ENCODE measurements at places on chromosomes 6 and 20.
A peak's percentile ranks its signal among the peaks of the same experiment; 100 is the strongest.

GRCh38 chr6:39182604-39183003 lies 46.7 kb downstream of the KCNK5 start:
- no peak for DNase-seq

DNA sequence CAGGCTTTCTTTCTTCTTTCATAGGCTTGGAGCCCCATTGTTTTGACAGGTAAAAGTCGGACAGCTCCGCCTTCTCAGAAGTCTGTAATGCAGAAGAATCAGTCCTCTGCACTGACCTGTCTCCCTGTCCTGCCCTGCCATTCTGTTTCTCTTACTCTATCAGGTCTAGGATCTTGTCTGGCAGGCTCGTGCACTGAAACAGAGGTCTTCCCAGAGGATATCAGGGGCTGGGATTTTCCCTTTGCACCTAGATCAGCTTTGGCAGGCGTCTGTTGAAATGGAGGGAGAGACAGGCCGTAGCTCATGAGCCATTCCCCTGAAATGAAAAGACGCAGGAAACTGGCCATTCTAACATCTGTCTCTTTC lies 25.0 kb downstream of the KIF3B start:
- no peak for DNase-seq

DNA sequence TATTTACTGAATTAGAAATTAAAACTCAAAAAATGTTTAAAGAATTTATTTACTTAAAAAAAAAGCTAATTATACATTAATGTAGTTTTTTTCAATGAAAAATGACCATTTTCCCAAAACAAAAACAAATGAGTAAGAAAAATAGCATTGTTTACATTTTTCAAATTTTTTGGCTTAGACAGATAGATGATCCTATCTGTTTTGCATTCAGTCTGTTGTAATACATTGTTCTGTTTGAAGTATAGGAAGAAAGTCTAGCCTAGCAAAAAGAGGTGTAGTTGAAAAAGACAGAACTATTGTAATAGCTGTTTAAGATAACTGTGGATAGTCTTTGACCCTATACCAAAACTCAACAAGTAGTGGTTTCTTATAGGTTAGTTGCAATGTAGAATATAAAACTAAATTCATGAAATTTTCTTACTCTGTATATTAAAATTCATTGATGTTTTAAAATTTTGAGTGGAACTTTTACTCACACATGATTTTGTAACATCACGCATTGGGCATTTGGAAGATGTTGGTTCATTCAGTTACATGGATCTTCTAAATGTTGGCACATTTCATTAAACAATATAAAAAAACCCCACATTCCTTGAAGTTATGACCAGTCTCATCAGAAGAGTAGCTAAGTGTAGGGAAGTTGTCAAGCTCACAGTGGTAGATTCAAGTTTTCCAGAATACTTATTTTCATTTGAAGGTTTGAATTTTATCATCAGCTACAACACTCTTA lies 62.0 kb downstream of the KCNS1 start:
- no peak for DNase-seq

GRCh38 chr20:46144432-46145025 lies 26.4 kb downstream of the CD40 start:
- no peak for DNase-seq

DNA sequence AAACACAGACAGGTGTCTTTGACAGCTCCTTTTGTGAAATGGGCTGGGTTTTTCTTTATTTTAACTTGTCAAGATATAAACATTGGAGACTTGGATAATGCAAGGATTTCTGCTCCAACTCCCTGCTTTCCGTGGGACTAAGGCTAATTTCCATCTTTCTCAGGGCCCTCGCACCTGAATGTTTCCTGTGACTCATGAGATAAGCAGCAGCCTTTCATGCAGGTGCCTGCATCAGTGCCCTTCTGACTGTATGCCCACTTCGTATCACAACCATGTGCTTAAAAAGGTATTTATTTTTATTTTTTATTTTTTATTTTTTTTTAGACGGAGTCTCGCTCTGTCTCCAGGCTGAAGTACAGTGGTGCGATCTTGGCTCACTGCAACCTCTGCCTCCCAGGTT lies 736.1 kb downstream of the DOK5 start:
- no peak for DNase-seq

DNA sequence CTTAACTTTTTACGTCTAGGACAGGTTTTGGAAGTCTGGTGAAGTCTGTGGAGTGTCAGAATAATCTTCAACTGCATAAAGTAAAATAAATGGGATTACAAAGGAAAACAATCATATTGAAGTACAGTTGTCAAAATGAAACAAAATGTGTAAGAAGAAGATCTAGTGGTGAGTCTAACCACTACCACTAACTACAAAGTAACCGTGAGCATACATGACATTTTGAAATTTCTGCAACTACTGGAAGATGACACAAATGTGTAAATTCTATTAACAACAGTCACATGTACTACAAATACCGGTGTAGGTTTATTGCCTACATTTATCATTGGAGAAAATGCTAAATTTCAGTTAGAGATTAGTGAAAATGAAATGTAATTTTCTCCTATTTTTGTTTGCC lies 29.7 kb downstream of the VPS52 start:
- no peak for DNase-seq

- no peak for DNase-seq
Observed at GRCh38 chr6:125174626-125175025, 21.1 kb downstream of the TPD52L1 start.

GRCh38 chr6:7589221-7589620 lies 777 bp upstream of the SNRNP48 start:
- DNase-seq, result no peak

- no peak for DNase-seq
Observed at GRCh38 chr6:154937306-154938220, 57.6 kb upstream of the TIAM2 start.

- no peak for DNase-seq
Observed at GRCh38 chr6:53730767-53731166, 64.0 kb upstream of the LRRC1 start.

GRCh38 chr6:50962213-50962759 lies 143.6 kb downstream of the TFAP2B start:
- no peak for DNase-seq

DNA sequence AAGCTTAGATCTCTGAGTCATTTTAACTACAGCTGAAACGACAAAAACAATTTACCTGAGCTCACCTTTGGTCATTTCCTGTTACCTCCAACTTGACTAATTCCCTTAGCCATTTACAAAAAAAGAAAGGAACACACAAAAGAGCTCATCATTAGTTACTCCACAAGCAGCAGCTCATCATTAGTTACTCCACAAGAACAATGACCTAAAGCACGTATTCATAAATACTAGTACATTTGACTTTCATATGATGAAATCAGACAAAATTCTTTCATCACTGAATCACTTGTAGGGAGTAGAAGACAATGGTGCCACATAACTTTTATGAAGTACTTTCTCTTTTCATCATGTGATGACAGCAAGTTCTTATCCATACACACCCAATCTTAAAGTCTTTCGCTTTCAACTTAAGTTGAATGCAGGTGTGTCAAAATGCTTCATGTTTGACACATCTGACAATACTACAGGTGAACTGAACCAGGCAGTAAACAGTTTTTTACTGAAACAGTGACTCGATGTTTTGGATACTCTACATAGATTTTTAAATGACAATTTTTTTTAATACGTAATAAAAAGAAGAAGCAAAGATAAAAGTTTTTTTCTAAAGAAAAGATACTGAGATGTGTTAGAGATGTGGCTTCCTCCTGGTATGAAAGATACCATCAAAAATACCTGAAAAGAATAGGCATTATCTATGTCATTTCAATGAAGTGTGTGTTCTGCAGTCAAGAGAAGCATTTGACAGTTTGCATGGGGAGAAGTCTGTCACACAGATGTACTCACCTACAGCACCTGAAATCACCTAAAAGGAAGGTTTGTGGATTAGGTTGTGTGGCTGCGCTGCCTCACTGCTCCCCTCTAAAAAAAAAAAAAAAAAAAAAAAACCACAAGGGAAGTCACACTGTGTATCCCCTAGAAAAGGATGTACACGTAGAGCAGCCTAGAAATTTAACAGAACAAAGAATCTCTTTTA lies 109.1 kb downstream of the PRDM1 start:
- no peak for DNase-seq

DNA sequence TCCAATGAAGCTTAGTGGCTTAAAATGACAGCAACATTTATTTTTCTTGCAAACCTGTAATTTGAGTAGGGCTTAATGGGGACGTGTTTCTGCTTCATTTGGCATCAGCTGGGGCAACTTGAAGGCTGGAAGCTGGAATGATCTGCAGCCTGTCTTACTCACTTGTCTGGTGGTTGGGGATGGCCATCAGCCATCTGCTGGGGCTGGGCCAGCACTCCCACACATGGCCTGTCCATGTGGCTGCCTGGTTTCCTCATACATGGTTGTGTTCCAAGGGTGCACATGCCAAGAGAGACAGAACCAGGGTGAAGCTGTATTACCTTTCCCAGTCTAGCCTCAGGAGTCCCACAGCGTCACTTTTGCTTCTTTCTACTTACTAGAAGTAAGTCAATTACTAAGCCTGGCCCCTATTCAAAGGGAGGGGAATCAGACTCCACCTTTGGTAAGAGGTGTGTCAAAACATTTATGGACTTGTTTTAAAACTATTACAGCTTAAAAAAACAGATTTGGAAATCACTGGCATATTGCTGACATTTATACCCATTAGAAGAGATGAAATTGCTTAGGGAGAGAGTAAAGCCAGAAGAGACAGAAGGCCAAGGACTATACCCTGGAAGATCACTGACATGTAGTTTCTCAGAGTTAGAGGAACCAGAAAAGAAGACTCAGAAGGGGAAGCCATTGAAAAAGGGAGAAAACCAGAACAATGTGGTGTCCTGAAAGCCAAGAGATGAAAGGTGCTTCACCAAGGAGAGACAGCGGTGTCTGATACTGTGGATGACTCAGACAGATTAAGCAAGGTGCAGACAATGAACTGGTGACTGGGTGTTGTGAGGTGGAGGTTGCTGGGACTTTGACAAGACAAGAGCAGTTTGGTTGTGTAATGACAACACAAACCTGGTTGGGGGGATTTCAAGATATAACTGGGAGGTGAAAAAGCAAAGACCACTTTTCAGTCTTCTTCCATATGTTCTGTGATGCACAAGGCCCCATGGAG lies 345.2 kb downstream of the GJA1 start:
- no peak for DNase-seq

GRCh38 chr6:92684386-92684785 lies 735.0 kb downstream of the EPHA7 start:
- DNase-seq, result no peak

- DNase-seq, result no peak
Observed at GRCh38 chr6:24879351-24879750, 56.4 kb downstream of the RIPOR2 start.

DNA sequence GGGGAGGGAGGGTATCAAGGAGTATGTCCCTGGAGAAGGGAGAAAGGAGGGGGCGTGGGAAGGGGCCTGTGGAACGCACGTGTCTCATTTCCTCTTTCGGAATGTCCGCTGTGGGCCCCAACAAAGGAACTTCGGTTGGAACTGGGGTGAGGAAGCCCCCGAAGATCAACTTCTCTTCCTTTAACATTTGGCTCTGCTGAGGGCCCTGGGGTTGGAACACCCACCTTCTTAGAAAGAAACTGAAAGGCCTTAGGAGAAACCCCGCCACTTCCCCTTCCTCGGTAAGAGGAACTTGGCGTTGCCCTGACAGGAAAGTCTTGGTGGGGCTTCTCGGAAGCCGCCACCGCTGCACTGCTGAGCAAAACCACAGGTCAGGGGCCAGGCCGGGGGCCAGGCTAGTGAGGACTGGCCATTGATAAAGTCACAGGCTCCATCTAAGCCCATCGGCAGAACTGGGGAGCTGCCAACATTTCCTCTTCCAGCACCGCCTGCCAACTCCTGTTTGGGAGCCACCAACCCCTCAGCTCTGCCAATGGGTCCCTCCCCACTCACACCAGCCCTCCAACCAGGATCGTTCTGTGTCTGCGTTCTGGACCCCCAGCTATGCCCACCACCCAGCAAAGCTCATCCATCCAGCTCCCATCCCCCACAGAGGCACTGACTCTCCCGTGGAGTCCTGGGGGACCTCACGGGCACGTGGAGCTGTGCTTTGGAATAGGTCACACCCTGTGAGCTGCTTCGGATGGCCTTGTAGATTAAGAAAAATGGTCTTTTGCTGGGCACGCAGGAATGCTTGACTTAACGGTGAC lies 44.8 kb downstream of the FGD2 start:
- DNase-seq, result peak; percentile 55

DNA sequence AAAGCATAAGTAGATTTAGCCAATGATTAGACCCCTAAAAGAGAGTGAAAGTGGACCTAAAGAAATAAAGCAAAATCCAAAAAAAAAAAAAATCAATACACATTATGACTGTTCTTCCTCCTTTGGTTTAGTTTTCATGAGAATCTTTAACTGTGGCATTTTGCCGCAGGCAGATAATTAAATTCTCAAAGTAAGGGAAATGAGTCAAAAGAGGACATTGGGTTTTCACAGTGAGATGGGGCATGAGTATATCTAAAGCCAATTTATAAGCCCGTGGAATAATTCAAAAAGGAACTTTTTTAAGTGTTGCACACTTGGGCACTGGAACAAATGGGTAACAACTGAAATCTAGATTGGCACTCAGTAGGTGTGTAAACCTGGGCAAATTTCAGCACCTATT lies 230.3 kb downstream of the PKHD1 start:
- DNase-seq, result no peak

GRCh38 chr20:23702021-23702420 lies 13.2 kb upstream of the CST4 start:
- no peak for DNase-seq

DNA sequence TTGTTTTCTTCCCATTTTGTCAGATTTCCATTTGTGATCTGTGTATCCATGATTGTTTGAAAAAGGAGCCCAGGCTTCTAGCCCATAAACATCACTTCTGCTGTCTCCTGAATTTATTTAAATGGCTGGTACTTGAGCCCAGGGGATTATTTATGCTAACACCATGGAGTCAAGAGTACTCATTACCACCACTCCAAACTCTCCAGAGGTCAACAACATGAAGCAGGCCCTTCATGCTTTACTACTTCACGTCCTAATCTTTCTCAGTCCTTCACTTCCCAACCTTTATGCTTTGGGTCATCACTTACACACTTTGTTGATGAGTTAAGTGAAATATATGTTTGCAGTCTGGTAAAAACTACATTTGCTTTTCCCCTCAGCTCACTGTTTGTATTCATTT lies 247.8 kb downstream of the BMP2 start:
- DNase-seq, result no peak
